A673 (cell line): ENCODE measurements at places on chromosomes 7 and 10. TPM values are rescaled to one million over a fixed set of nuclear protein-coding genes. Genes with fewer than 3 reads are reported as not detected.

AGR3 gene
- total RNA-seq: not detected in 2 replicates

FAM13C gene
- 18.5 and 21.2 TPM in 2 replicates for total RNA-seq

NEUROD6 gene
- not detected in 2 replicates for total RNA-seq

GFRA1 gene
- total RNA-seq: not detected in 2 replicates

SAMD9L gene
- 0.26 and 0.49 TPM in 2 replicates for total RNA-seq

BBIP1 gene
- total RNA-seq: 32.9 and 33.9 TPM in 2 replicates

FANK1 gene
- 0.83 and 1.4 TPM in 2 replicates for total RNA-seq

EBF3 gene
- total RNA-seq: 52.2 and 56.2 TPM in 2 replicates

NPVF gene
- not detected in 2 replicates for total RNA-seq

PNLIPRP1 gene
- not detected in 2 replicates for total RNA-seq

- H3K27ac ChIP-seq: no peak overlapping the region
- no peak for DNase-seq
- no peaks in the 10 kb centered on the region for H3K4me1 ChIP-seq
- no peak overlapping the region for H3K4me3 ChIP-seq
- H3K27me3 ChIP-seq: peaks cover 34% of the 10 kb centered on the region
- no peaks in the 10 kb centered on the region for H3K36me3 ChIP-seq
Measured at GRCh38 chr10:116049974-116050304, 223.1 kb downstream of the GFRA1 start.

DNA sequence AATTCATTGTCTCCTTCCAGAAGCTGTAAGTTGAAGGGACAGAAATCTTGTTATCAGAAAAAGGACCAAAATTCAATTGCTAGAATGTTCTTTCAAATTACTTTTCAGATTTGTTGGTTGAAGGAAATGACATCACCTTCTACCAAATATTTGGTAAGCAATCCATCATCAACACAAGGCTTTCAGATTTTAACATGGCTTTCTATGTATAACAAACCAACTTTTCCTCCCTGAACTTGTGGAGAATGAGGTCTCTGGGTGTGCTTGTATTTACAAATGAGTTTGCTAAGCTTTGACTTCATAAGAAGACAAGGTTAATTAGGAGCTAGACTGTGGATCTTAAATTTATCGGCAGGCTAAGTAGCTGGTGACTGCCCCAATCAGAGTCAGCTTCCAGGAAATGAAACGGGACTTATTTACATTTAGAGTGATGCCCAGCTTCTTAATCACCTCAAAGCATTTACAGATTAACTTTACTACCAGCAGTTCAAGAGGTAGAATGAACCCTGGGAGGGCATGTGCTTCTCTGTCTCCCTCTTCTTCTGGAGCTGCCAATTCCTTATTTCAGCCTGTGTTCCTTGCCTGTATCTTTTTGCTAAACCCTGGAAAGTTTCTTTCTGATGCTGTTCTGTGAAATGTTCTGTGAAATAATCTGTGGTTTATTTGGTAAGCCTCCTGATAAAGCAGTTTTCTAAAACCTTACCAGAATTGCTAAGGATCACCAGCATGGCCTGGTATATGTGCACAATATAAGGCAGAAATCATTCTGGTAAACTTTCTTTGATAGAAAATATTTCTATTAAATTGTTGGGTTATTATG is 248.8 kb upstream of the FZD8 start:
- H3K36me3 ChIP-seq: no peaks in the 10 kb centered on the region
- H3K4me3 ChIP-seq: no peak overlapping the region
- H3K27ac ChIP-seq: no peak overlapping the region
- H3K4me1 ChIP-seq: peaks cover 25% of the 10 kb centered on the region

GRCh38 chr10:33698033-33698432 is 363.6 kb upstream of the NRP1 start:
- H3K36me3 ChIP-seq: no peaks in the 10 kb centered on the region
- no peak overlapping the region for H3K4me3 ChIP-seq
- H3K4me1 ChIP-seq: no peaks in the 10 kb centered on the region
- DNase-seq: no peak
- H3K27ac ChIP-seq: no peak overlapping the region

DNA sequence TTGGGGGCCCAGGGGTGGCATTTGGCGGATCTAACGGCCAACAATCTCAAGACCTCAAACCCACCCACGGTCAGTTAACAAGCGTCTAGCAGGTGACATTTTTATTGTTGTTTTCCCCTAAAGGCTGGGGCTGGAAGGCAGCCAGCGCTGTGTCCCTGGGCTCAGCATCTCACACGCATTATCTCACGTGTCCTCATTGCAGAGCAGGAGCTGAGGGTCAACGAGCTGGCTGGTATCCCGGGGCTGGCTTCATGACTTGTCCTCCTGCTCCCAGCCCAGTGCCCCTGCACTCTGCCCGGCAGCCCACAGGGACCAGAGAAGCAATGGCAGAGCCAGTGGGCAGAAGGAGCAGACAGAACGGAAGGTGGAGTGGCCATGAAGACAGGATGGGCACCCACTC is 54.4 kb upstream of the TMEM273 start:
- peaks cover 18% of the 10 kb centered on the region for H3K27me3 ChIP-seq
- H3K36me3 ChIP-seq: no peaks in the 10 kb centered on the region
- no peaks in the 10 kb centered on the region for H3K4me1 ChIP-seq

DNA sequence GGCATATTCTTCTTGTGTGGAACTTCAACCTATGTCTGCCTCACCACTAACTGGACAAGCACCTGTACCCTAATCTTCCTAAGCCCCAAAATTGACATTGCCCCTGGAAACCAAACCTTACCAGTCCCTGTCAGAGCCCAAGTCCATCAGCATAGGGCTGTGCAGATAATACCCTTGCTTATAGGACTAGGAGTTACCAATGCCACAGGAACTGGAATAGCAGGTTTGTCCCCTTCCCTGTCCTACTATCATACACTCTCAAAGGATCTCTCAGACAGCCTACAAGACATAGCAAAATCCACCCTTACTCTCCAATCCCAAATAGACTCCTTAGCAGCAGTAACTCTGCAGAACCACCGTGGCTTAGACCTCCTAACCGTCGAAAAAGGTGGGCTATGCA is 19.8 kb downstream of the ZNF107 start:
- DNase-seq: no peak
- H3K27me3 ChIP-seq: no peaks in the 10 kb centered on the region
- H3K36me3 ChIP-seq: peaks cover 32% of the 10 kb centered on the region
- H3K4me3 ChIP-seq: no peak overlapping the region
- H3K4me1 ChIP-seq: no peaks in the 10 kb centered on the region

DNA sequence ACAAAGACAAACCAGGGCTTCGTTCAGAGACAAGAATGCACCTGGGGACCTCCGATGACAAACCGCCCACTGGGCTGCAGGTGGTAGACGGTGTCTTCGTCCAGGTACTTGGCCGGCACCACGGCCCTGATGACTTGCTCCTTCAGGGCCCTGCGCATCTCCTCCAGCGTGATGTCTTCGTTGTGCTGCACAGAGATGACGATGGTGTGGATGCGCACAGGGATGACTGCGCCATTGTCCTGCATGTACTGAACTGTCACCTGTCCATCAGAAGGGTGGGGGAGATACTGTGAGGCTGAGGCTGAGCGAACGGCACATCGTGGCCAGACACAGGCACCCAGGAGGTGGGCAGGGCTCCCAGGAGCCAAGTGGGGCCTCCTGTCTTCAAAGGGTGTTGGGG is 13.1 kb downstream of the MAT1A start:
- H3K27ac ChIP-seq: no peak overlapping the region
- no peaks in the 10 kb centered on the region for H3K4me1 ChIP-seq
- no peaks in the 10 kb centered on the region for H3K36me3 ChIP-seq
- H3K4me3 ChIP-seq: no peak overlapping the region

GRCh38 chr10:64497306-64497705 is 976.1 kb downstream of the REEP3 start:
- H3K4me1 ChIP-seq: no peaks in the 10 kb centered on the region
- no peak overlapping the region for H3K4me3 ChIP-seq
- H3K36me3 ChIP-seq: no peaks in the 10 kb centered on the region

- H3K27me3 ChIP-seq: no peaks in the 10 kb centered on the region
- H3K36me3 ChIP-seq: no peaks in the 10 kb centered on the region
- no peak overlapping the region for H3K4me3 ChIP-seq
Measured at GRCh38 chr7:92748495-92748894, 87.9 kb downstream of the CDK6 start.

GRCh38 chr10:69348816-69349541 is 67.7 kb downstream of the TACR2 start:
- DNase-seq: no peak
- no peak overlapping the region for H3K27ac ChIP-seq
- H3K36me3 ChIP-seq: peaks cover 10% of the 10 kb centered on the region
- H3K27me3 ChIP-seq: no peaks in the 10 kb centered on the region
- peaks cover 8% of the 10 kb centered on the region for H3K4me1 ChIP-seq
- H3K4me3 ChIP-seq: no peak overlapping the region

DNA sequence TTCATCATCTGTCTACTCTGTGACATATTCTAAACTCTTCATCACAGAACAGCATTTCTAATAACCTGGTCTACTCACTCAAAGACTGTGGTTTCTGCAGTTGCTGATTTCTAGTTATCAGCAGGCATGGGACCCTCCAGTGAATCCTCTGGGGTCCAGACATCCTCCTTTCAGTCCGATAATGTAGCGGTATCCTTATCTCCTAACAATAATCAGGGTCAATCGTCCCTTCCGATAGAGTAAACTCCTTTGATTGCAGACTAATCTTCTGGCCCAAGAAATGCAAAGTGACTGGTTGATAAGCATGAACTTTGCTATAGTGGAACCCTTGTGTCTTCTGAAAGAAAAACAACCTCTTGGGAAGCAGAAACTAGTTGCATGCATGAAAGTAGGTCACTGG is 1209.8 kb upstream of the CELF2 start:
- H3K27me3 ChIP-seq: no peaks in the 10 kb centered on the region
- no peak overlapping the region for H3K27ac ChIP-seq
- no peaks in the 10 kb centered on the region for H3K4me1 ChIP-seq
- H3K36me3 ChIP-seq: no peaks in the 10 kb centered on the region
- no peak for DNase-seq

GRCh38 chr10:91328320-91328984 is 81.7 kb upstream of the HECTD2 start:
- no peaks in the 10 kb centered on the region for H3K36me3 ChIP-seq
- no peak overlapping the region for H3K4me3 ChIP-seq
- H3K4me1 ChIP-seq: no peaks in the 10 kb centered on the region

DNA sequence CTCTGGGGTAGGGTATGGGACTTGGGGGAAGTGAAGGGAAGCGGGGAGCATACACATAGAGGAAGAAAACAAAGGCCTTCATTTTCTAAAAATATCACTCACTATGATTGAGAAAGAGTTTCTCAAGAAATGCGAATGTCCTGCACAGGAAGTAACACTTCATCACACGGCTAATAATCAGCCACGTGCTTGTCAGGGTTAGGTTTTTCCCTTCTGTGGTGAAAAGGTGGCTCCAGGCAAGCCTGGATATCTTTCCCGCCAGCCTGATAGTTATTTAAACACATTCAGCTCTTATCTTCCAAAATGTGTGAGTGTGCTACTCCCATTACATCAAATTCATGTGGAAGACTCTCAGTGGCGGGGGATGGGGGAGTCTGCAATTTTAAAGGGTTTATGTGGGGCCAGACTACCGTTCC is 166.4 kb upstream of the ADO start:
- H3K4me3 ChIP-seq: no peak overlapping the region
- no peak for DNase-seq
- H3K4me1 ChIP-seq: no peaks in the 10 kb centered on the region
- H3K27me3 ChIP-seq: no peaks in the 10 kb centered on the region
- H3K27ac ChIP-seq: no peak overlapping the region
- no peaks in the 10 kb centered on the region for H3K36me3 ChIP-seq

DNA sequence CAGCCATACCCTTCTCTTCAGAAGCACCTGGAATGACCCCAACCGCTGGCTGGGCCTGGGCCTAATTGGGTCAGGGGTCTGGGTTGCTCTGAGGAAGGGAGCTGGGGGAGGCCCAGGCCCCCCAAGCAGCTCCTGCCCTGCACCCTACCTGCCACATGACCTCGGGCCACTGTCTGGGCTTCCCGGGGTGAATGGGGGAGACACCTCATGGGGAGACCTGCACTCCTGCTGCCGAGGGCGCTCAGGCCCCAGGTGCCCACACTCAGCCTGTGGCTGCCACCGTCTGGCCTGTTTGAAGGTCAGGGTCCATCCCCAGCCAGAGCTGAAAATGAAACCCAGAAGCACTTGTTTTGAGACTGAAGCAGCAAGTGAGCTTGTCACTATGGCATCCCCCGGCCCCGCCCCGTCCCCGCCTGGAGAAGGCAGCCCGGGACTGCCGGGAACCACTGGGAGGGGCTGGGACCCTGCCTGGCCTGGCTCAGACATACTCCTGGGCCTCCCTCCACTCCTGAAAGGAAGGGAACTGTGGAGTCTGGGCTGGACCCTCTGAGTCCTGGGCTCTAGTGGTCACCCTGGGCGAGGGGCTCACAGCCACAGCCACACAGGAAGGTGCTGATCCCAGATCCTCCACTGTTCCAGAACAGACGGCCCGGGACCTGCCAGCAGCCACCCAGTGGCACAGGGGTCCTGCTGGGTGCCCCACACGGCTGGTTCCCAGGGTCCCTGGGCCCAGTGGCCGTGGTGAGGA is 7.4 kb upstream of the MICALL2 start:
- no peaks in the 10 kb centered on the region for H3K27me3 ChIP-seq

GRCh38 chr7:88268051-88268450 is 38.6 kb downstream of the STEAP4 start:
- H3K36me3 ChIP-seq: no peaks in the 10 kb centered on the region
- H3K4me3 ChIP-seq: no peak overlapping the region
- no peaks in the 10 kb centered on the region for H3K4me1 ChIP-seq
- H3K27ac ChIP-seq: no peak overlapping the region
- H3K27me3 ChIP-seq: no peaks in the 10 kb centered on the region
- DNase-seq: no peak

DNA sequence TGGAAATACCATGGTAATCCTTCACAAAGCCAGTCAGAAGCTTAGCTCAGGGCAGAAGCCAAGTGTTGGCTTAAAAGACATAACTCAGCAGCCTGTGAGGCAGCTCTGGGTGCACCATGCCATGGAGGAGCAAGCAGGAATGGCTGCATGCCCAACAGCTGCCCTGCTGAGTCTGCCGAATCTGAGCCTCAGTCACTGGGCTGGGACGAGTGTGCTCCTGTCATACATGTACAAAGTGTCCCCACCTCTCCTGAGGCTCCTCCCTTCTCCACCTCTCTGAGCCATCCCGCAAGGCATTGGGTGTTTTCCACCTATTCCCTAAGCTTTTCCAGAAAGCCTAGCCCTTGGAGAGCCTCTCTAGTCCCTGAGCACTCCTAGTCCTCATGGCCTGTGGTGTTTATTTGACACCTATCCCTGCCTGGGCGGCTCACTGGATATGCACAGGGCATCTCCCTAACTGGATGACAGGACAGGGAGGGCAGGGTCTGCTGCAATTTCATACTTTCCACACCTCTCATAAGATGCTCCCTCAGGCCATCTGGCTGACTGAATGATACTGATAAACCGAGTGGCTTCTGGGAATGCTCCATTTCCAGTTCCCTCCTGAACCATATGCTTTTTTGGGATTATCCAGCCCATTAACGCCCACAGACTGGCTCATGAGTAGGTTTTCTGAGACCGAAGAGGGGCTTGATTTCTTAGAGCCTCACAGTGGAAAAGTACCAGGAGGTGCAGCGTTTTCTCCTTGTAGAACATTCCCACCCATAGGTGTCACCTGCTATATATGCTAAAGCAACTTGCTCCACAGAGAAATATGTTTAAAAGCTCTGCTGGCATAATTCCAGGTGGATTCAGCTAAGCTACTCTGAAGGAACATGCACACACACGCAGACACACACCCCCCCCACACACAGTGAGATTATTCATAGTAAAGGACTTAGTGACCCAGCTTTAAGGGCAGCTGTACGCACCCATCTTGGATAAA is 199.3 kb downstream of the SNX10 start:
- peaks cover 16% of the 10 kb centered on the region for H3K27me3 ChIP-seq
- DNase-seq: no peak
- no peaks in the 10 kb centered on the region for H3K36me3 ChIP-seq
- H3K27ac ChIP-seq: no peak overlapping the region
- H3K4me1 ChIP-seq: peaks cover 13% of the 10 kb centered on the region
- H3K4me3 ChIP-seq: no peak overlapping the region
